ENCODE measurements at places on chromosomes 5 and 9.

DNA sequence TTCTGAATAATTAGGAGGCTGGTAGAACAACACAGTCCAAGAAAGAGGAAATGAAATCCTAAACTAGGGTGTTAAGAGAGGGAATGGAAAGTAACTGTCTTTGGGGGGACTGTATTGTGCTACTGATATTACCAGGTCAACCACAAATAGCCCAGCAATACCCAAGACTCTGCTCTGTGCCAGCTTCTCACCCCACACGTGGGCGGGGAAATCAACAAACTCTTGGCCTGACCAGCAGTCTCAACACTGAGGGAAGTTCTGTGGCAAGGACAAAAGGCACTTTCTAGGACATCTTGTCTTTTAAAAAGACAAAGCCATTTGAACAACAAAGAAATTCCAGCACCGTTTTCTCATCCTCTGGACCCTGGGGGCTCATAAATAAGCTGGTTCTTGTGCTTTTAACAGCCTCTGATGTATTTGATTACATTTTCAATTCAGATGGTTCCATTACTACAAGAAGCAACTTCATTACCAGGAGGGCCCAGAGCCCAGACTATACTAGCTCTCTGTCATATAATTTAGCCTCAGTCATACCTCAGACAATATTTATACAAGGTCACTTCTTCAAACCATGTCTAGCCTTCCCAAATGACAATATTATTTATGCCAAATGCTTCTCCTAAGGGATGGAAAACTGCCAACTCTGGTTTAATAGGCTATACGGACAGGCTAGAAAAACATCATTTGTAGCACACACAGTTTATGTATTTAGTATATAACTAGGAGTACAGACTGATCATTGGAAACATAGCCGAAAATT lies 297.8 kb downstream of the CWC27 start:
- no peak for DNase-seq

DNA sequence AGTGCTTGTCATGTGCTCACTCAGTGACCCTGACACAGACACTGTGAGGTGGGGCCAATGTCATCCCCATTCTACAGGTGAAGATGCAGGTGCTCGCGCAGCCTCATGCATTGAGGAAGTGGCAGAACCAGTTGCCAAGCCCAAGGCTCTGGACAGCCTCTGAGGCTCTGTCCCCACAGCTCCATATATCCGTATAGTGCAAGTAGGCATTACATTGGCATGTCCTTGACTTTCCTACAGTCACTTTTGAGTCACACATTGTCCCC lies 58.8 kb upstream of the ANGPTL2 start:
- DNase-seq: no peak

DNA sequence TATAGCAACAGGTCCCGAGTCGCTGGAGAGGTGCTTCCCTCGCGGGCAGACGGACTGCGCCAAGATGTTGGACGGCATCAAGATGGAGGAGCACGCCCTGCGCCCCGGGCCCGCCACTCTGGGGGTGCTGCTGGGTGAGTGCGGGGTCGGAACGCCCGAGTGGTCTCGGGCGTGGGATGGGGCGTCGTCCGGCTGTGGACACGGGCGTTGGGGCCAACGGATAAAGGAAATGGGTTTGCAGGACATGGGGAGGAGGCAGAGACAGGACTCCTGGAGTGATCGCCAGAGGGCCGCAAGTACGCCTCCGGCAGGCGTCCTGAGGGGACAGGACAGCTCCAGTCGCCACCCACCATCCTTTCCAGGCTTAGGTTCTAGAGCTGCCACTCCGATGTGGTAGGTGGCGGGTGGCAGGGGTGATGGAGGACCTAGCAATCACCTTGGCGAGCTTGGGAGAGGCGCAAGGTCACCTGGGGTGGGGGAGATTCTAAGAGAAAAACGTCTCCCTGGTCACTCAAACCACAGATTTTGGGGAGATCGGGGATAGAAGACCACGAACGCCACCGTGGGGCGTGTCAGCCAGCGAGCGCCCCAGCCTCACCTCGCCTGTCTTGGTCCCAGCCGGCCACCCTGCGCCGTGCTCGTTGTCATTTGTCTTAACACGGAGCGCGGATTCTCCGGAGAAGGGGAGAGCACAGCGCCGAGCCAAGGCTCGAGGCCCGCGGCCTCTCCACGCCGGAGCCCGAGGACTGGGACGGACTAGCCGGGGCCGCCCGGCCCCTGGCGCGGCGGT lies 922 bp downstream of the LMX1B start:
- DNase-seq: no peak

DNA sequence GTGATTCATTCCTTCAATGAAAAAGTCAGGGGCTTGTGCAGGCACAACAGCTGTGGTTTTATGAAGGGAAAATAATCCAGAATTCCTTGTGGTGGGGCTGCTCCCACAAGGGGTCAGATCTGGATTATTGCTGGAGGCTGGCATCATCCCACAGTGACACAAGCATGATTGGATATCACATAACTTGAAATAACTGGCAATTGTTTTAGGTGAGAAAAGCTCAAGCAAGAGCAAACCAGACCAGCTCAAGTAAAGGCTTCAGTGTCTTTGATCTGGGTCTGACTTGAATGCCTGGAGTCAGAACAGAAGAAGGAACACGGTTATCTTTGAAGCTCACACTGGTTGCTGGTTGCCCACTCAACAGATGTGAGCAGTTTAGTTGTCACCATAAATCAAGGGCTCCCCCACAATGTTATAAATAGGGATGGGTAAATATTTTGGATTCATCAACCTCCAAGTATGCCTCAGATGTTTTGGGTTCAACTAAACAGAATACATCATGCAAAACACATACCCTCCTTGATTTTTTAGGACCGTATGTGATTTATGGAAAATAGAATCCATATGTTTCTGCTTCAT lies 3.1 kb upstream of the ZNF474 start:
- DNase-seq: no peak

DNA sequence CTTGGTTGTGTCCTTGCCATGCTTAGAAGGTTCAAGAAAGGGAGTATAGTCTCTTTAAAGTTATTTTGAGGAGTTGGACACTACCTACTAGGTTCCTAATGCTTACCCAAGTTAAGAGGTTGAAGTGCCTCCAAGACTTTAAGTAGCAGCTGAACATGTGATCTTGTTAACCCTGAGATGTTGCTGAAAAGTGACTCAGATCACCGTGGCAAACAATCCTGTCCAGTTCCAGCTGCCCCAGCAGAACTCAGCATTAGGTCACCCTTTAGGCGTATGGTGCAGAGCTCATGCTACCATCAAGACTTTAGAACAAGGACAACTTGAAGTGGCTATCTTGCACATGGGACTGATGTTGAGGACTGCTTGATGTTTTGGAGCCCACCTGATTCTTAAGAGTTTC lies 22.5 kb downstream of the ZNF462 start:
- no peak for DNase-seq

Data from activated CD4-positive, alpha-beta T cell treated with anti-CD3 and anti-CD28 coated beads, Interleukin-2, amount 50 U/mL, for 48 hours (primary cell).